ENCODE measurements at places on chromosomes 11 and 22.

DNA sequence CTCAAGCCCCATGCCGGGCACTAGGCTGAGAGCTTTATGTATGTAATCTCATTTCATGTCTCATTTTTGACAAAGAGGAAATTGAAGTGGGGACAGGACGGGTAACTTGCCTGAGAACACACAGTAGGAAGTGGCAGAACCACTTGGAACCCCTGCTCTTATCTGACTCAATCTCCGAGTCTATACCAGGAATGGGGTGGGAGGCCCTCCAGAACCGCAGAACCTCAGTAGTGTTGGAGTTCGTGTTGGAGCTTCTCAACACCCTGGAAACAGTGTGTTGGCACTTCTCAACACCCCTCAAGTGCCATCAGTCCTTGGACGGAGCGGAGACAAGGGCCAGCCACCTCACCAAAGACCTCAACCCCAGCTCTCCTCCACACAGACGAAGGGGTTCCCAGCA is 38.8 kb upstream of the POLA2 start:
- no peak for DNase-seq

GRCh38 chr11:122808478-122808869 is 29.8 kb upstream of the CRTAM start:
- DNase-seq, result no peak

GRCh38 chr11:103035791-103036434 is 56.0 kb downstream of the DCUN1D5 start:
- DNase-seq, result peak; percentile 97

DNA sequence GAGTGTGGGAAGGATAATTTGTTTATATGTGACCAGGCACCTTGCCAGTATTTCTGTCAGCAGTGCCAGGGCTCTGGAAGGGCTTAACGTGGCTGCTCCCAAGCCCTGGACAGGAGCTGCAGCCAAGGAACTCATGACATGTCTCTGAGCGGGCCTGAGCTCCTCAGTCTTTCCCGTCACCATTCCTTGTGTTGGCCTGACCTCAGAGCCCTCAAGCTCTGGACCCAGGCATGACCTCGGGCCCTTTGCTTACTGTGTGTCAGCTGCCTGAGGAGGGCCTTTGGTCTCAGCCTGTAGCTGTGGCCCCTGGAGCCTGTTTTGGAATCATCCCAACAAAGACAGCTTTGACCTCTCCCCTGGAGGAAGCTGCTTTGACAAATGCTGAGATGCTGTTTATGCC is 264.1 kb upstream of the PLET1 start:
- no peak for DNase-seq

GRCh38 chr22:29587938-29588699 is 7.2 kb upstream of the NIPSNAP1 start:
- DNase-seq, result peak; percentile 14

Measured in SW 1271 (cell line).